ENCODE measurements at places on chromosomes 11 and 22.

DNA sequence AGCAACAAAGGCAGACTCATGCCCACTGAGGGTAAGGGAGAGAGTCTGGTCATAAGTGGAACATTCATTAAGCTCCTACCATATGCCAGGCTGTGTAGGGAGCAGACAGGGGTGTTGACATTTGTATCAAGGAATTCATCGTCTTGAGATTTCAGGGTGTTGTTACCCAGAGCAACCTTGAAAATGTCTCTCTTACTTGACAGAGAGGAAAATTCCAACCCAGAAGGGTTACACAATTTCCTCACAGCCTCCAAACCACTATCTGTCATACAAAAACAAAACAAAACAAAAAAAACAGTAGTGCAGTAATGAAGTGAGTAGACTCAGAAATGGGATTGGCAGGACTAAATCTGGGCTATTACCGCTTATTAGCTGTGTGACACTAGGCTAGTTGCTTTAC is 113.2 kb downstream of the MIAT start:
- DNase-seq: no peak

DNA sequence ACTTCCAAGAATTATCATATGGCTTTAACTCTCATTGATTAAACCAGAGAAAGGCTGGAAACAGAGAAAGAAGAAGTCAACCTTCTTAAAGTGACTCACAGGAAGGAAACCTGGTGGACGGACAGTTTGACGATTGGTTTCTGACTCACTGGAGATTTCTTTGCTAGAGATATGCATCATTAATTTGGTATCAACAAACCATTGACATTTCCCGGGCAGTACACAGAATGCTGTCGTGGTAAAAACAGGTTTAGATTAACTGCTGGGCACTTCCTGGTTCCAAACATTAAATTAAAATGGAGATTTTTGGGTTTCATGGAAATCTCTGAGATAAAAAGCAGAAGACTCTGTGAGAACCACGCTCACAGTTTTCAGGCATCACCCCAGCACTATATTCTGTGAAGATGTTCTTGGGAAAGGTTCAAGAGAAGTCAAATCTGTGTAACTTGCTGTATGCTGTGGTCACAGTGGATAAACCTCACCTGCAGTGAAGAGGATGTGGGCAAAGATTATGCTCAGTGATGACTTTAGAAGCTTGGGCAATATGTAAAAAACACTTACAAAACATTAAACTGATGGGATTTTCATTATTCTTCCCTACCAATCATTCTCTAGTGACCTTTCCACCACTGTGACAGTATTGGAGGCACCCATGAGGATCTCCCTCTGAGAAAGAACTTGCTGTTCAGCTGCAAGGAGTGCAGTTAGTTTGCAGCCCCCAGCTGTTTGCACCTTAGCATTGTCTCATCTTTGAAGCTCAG is 61.1 kb upstream of the CD44 start:
- DNase-seq: peak; percentile 65

- DNase-seq: no peak
Observed at GRCh38 chr22:49856343-49856742, 2.7 kb downstream of the ZBED4 start.

DNA sequence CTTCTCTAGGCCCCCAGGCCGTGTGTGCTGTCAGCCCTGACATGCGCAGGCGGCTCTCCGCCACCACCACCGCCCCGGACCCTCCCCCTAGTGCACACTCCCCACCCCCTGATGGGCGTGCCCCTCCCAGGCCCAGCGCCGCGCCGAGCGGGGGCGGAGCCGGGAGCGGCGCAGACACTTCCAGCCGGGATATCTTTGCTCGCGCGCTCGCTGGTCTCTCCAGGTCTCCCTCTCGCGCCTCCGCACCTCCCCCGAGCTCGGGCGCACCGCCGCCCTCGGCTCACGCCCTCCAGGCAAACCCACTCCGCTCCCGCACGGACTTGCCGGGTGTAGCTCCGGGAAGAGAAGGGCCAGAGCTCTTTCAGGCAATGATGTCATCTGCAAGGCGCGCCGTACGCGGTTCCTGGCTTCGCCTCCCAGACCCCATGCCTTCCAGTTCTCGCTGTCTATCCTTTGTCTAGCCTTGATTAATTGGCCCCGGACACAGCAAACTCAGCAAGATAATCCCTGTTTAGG is at the start of gene SCN3B:
Gene SCN3B, minus strand, starts transcription at position 59 of the 516 bp plus-strand sequence. CDS start 823 bp downstream, outside the sequence.
- no peak for DNase-seq

DNA sequence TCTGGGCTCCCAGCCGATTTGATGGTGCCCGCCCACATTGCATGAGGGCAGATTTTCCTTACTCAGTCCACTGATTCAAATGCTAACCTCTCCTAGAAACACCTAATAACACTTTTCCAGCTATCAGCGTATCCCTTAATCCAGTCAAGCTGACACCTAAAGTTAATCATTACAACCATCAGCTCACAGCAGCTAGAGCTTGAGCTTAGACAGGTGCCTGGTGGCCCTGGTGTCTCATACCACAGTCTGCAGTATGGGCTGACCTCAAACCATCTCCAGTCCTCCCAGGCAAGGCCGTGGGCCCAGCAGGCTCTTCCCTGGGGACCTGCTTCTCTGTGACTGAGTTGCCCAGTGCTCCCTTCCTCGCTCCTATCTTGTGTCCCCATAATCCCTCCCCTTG is 174.4 kb upstream of the NECTIN1 start:
- no peak for DNase-seq

DNA sequence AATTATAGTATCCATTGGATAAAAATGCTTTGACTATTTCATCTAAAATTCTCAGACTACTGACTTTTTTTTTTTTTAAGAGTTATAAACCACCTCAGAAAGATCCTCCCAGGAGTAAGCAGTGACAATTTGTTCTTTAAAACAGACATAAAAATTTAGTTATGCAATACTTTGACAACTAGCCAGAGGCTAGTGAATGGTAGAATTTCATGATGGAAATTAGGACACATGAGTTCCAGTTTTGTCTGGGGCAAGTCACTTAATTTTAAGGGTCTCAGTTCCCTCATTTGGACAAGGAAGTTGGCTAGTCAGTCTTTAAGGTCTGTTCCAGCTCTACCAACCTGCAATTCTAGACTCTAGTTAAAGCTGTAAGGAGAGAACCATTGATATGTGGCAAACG is 2.9 kb downstream of the IL18 start:
- DNase-seq: no peak

DNA sequence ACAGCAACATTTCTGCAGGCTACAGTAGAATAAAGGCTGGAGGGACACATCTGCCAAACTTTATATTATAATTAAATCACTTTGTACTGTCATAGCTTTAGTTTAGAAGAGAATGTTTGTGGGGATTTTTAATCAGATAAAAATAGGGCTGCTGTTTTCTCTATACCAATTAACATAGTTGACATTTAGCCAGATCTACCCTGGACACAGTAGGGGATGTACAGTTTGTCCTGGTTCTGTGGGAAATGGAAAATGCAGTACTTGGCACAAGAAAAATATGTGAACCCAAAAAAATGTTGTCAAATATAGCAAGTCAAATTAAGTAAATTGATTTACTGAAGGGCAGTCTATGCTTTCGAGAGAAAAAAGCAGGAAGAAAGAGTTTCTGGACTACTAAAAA is 20.8 kb upstream of the PICALM start:
- DNase-seq: no peak

GRCh38 chr11:45879803-45880686 is 5.4 kb upstream of the MAPK8IP1 start:
- no peak for DNase-seq

- no peak for DNase-seq
Observed at GRCh38 chr11:118321386-118322082, 17.0 kb downstream of the CD3E start.

DNA sequence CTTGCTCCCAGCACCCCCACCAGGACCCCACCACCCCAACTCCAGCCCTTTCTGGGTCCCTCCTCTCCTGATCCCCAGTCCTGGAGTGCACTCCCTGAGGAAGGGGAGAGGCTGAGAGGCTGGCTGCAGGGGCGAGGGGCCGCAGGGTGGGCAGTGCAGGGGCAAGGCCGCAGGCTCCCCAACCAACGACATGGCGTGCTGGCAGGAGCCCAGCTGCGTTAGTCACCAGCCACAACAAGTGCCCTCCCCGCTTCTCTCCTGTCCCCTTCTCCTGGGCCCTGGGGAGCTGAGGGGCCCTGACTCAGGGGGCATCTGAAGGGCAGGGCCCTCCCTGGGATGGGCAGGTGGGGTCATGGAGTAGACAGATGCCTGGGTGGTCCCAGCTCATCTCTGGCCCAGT is 2.3 kb downstream of the CABP7 start:
- DNase-seq: no peak
